ENCODE measurements at places on chromosomes 7 and 10. TPM values are rescaled to one million over a fixed set of nuclear protein-coding genes. Genes with fewer than 3 reads are reported as not detected.

PLCE1 gene
- total RNA-seq, result not detected

METTL27 gene
- total RNA-seq, result 0.85 TPM

CPN1 gene
- not detected for total RNA-seq

ZNF239 gene
- 0.96 TPM for total RNA-seq

CH25H gene
- 0.44 TPM for total RNA-seq

POLR1F gene
- total RNA-seq, result 28.2 TPM

PDZD7 gene
- total RNA-seq, result 1.1 TPM
